Daoy (cell line): ENCODE measurements at places on chromosomes 5 and 9. TPM values are rescaled to one million over a fixed set of nuclear protein-coding genes. Genes with fewer than 3 reads are reported as not detected.

DNA sequence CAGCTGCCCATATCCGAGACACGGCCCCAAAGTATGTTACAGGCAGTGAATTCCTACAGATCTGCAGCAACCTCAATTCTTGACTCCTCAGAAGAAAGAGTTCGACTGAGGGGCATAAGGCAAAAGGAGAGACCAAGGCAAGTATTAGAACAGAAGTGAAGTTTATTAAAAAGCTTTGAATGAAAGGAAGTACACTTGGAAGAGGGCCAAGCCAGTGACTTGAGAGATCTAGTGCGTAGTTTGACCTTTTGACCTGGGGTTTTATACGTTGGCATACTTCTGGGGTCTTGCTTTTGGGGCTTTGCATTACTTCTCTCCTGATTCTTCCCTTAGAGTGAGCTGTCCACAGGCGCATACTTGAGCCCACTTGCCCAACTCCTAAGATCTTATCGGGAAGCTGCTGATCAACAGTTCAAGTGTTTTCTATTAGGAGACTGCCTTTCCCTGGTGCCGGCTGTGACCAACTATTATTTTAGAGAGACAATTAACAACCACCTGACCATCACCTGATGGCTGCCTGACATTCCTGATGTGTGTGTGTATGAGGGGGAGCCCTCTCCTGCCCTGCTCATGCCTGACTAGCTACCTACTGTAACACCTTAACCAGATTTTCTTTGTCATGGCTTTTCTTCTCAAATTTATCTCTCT is 1.5 kb upstream of the DEPDC1B start:
- DNase-seq: no peak

Gene IL13
- not detected in 2 replicates for total RNA-seq

Gene EDIL3
- 184 and 191 TPM in 2 replicates for total RNA-seq

Gene ALDH1A1
- total RNA-seq: not detected in 2 replicates
